ENCODE measurements at places on chromosomes 5 and 9. TPM values are rescaled to one million over a fixed set of nuclear protein-coding genes. Genes with fewer than 3 reads are reported as not detected.

DNA sequence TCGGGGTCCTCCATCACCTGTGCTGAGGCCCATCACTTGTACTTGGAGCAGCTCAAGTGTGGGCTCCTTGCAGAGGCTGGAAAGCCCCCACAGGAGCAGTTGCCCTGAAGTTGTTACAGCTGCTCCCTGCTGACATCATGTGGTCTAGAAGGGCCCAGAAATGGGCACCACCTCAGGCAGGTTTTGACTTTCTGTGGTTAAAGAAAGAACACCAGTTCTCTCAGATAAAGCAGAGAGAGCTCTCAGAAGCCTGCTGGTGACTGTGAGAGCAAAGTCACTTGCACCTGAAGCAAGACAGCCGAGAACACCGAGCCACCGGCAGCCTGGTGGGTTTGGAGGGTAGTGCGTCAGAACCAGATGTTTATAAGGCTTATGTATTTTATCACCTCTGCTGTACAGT lies 70.4 kb downstream of the MVB12B start:
- peaks cover 6% of the 10 kb centered on the region for H3K4me1 ChIP-seq
- H3K27ac ChIP-seq, result no peak overlapping the region
- no peak overlapping the region for H3K4me3 ChIP-seq

- no peak overlapping the region for H3K4me3 ChIP-seq
- peak overlapping the region; percentile 65 for H3K27ac ChIP-seq
- no peaks in the 10 kb centered on the region for H3K36me3 ChIP-seq
- peaks cover 8% of the 10 kb centered on the region for H3K4me1 ChIP-seq
Measured at GRCh38 chr9:78187763-78188484, 48.0 kb upstream of the CEP78 start.

DNA sequence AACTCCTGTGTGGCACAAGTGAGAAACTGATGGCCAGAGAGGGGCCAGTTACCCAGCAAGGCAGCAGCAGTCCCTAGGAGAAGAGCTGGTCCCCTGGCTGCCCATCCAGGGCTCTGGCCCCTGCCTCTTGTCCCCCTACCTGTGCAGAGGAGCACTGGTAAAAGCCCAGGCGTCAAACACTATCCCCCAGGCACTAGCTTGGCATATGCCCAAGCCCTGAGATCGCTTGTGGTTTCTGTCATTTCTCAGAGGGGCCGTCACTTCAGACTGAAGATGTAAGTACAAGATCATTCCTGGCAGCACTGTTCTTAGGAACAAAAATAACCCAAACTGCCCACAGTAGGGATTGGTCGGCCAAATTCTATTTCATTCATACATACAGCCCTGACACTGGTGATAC lies 53.9 kb downstream of the COL15A1 start:
- peaks cover 25% of the 10 kb centered on the region for H3K4me1 ChIP-seq
- H3K27ac ChIP-seq, result no peak overlapping the region
- H3K4me3 ChIP-seq, result no peak overlapping the region

Gene IL5
- 0.40 TPM for polyA plus RNA-seq

Gene LRRC70
- 7.9 TPM for polyA plus RNA-seq

DNA sequence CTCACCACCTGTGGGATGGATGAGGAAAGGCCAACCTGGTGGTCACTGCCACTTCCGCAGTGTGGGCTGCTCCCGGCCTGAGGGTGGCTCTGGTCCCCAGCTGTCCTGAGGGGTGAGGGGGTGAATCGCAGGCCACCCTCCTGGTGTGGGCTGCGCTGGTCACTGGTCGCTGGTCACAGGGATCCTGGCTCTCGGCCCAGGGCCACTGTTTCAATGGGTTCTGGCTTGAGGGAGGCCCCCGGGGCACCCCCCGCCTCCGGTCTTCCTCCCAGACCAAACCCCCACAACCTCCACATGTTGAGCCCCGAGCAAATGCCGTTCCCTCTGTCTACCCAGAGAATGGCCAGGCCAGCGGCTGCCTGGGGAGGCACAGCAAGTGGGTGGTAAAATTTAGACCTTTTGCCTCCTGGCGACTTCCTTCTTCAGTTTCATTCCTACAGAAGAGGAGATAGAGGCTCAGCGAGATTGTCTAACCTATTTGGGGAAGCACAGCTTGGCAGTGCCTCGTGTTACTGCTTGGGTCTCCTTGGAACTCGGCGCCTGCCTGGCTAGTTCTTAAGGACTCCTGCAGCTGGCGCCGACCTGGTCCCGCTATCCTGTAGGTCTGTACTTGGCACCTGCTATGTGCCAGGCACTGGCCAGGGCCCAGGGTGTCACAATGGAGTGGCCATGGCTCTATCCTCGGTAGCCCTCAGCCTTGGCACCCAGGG lies 48.2 kb downstream of the RXRA start:
- no peak for DNase-seq
- H3K4me3 ChIP-seq, result no peak overlapping the region
- no peaks in the 10 kb centered on the region for H3K27me3 ChIP-seq
- H3K27ac ChIP-seq, result peak overlapping the region; percentile 83
- H3K36me3 ChIP-seq, result no peaks in the 10 kb centered on the region

- no peak for DNase-seq
- no peak overlapping the region for H3K4me3 ChIP-seq
Measured at GRCh38 chr9:76900884-76901440, 5.0 kb downstream of the PRUNE2 start.

GRCh38 chr5:142262683-142263082 lies 62.1 kb downstream of the SPRY4 start:
- H3K4me1 ChIP-seq, result no peaks in the 10 kb centered on the region
- H3K27me3 ChIP-seq, result no peaks in the 10 kb centered on the region
- no peak for DNase-seq
- H3K4me3 ChIP-seq, result no peak overlapping the region
- H3K27ac ChIP-seq, result no peak overlapping the region
- H3K36me3 ChIP-seq, result no peaks in the 10 kb centered on the region

Gene ARSI
- 31.8 TPM for polyA plus RNA-seq

Gene OR13C5
- polyA plus RNA-seq, result 0.17 TPM

DNA sequence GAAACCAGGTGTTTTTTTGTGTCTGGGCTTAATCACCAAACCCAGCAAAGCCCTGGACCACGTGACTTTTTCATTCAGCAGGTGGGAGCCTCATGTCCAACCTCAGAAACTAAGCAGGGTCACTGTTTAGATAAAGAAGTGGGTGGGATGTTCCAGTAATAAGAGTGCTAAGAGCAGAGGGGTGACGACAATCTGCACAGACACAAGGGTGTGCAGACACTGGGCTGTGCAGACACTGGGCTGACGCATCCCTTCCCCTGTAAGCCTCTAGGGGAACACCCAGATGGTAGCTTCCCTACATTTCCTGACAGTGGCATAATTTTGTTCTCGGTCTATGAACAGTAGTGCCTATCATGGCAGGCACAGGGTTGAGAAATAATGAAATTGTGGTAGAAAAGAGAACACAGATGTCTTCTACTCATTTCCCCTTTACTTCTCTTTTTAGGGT lies 85.1 kb downstream of the SAXO1 start:
- H3K27ac ChIP-seq, result no peak overlapping the region
- H3K4me3 ChIP-seq, result no peak overlapping the region
- no peaks in the 10 kb centered on the region for H3K4me1 ChIP-seq

GRCh38 chr9:19493876-19494275 lies 85.1 kb downstream of the ACER2 start:
- no peaks in the 10 kb centered on the region for H3K27me3 ChIP-seq
- H3K4me1 ChIP-seq, result peaks cover 13% of the 10 kb centered on the region
- no peak for DNase-seq
- H3K27ac ChIP-seq, result no peak overlapping the region
- H3K4me3 ChIP-seq, result no peak overlapping the region

Gene IER5L
- 9.6 TPM for polyA plus RNA-seq

Gene SYK
- 19.2 TPM for polyA plus RNA-seq

- peaks cover 28% of the 10 kb centered on the region for H3K4me1 ChIP-seq
- no peaks in the 10 kb centered on the region for H3K36me3 ChIP-seq
- peak overlapping the region; percentile 93 for H3K27ac ChIP-seq
- H3K27me3 ChIP-seq, result no peaks in the 10 kb centered on the region
Measured at GRCh38 chr9:73155968-73156864, 4.6 kb downstream of the ANXA1 start.

DNA sequence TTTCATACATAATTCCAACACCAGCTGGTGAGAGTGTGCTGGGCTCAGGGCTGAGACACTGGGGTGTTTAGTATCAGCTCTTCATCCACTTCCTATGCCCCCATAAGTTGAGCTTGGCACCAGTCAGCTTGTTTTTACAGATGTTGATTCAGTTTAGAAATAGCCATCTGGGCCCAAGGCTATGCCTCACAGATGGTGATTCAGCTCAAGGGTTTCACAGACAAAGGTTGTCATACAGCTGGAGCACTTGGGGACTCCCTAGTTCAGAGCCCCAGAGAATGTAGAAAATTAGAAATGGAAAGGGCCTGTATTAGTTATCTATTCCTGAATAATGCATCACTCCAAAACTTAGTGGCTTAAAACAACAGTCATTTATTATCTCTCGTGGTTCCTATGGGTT lies 10.3 kb upstream of the CRHBP start:
- no peaks in the 10 kb centered on the region for H3K36me3 ChIP-seq
- H3K27ac ChIP-seq, result no peak overlapping the region
- H3K4me1 ChIP-seq, result no peaks in the 10 kb centered on the region
- no peak overlapping the region for H3K4me3 ChIP-seq
- H3K27me3 ChIP-seq, result no peaks in the 10 kb centered on the region
- DNase-seq, result no peak

DNA sequence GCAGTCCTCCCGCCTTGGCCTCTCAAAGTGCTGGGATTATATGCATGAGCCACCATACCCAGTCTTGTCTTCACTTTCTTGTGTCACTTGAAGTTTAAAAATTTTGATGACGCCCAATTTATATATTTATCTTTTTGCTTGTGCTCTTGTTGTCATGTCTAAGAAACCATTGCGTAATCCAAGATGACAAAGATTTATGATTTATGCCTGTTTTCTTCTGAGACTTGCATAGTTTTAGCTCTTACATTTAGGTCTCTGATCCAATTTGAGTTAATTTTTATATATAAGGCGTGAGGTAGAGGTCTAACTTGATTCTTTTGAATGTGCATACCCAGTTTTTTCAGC lies 18.6 kb downstream of the ANKHD1 start:
- no peaks in the 10 kb centered on the region for H3K27me3 ChIP-seq
- no peak overlapping the region for H3K27ac ChIP-seq
- H3K36me3 ChIP-seq, result peaks cover 4% of the 10 kb centered on the region
- no peak for DNase-seq
- H3K4me1 ChIP-seq, result peaks cover 14% of the 10 kb centered on the region
- H3K4me3 ChIP-seq, result no peak overlapping the region

Gene TMEM8B
- polyA plus RNA-seq, result 27.1 TPM

Gene RAB14
- 91.2 TPM for polyA plus RNA-seq

DNA sequence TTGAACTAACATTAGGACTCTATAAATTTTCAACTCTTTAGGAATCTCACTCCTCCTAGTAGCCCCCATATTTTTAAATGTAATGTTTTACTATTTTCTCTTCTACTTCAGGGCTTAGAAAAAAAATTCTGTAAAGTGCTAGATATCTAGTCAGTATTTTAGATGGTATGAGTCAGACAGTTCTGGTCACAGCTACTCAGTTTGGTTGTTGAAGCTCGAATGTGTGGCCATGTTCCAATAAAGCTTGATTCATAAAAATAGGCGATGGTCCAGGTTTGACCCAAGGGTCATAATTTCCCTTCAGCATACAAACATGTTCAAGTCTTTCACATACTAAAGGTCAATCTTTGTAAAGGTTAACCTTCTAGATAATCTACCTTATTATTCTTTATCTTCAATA lies 566.0 kb upstream of the CDH18 start:
- H3K36me3 ChIP-seq, result no peaks in the 10 kb centered on the region
- no peaks in the 10 kb centered on the region for H3K27me3 ChIP-seq
- H3K4me1 ChIP-seq, result no peaks in the 10 kb centered on the region
- no peak overlapping the region for H3K4me3 ChIP-seq

DNA sequence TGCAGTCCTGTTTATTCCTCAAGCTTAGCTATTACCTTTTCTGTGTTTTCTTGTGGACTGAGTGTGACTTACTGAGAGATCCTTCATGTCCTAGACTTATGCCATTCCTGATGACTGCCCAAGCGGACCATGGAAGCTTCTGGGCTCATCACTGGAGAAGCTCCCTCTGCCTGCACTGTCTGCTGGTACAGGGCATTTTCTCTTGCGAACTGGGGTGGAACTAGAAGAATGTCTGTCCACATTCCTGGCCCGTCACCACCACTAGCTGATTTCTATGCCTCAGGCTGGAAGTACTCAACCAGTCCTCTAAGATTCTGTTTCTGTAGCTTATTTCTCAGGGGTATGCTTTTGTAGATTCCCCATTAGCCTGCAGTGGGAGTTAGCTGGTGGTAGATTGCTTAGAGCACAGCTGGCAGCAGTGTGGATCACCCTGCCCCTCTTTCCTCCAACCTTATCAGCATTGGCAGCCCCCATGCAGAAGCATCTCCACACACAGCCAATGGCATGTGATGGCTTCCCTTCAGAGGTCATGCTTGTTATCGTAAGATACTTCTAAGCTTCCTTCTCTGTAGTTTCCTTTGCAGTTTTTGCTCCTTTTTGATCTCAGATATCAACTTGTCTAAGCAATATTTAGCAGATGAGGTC lies 12.4 kb downstream of the SLC36A1 start:
- no peak overlapping the region for H3K4me3 ChIP-seq
- H3K4me1 ChIP-seq, result no peaks in the 10 kb centered on the region
- DNase-seq, result no peak
- no peak overlapping the region for H3K27ac ChIP-seq
- H3K27me3 ChIP-seq, result no peaks in the 10 kb centered on the region

GRCh38 chr9:135409286-135410200 lies 70.0 kb upstream of the PPP1R26 start:
- no peak for DNase-seq
- H3K4me1 ChIP-seq, result no peaks in the 10 kb centered on the region
- no peaks in the 10 kb centered on the region for H3K36me3 ChIP-seq

GRCh38 chr9:7237473-7238246 lies 479.9 kb downstream of the KDM4C start:
- H3K4me3 ChIP-seq, result no peak overlapping the region
- H3K27ac ChIP-seq, result no peak overlapping the region
- no peaks in the 10 kb centered on the region for H3K4me1 ChIP-seq
- H3K27me3 ChIP-seq, result no peaks in the 10 kb centered on the region

DNA sequence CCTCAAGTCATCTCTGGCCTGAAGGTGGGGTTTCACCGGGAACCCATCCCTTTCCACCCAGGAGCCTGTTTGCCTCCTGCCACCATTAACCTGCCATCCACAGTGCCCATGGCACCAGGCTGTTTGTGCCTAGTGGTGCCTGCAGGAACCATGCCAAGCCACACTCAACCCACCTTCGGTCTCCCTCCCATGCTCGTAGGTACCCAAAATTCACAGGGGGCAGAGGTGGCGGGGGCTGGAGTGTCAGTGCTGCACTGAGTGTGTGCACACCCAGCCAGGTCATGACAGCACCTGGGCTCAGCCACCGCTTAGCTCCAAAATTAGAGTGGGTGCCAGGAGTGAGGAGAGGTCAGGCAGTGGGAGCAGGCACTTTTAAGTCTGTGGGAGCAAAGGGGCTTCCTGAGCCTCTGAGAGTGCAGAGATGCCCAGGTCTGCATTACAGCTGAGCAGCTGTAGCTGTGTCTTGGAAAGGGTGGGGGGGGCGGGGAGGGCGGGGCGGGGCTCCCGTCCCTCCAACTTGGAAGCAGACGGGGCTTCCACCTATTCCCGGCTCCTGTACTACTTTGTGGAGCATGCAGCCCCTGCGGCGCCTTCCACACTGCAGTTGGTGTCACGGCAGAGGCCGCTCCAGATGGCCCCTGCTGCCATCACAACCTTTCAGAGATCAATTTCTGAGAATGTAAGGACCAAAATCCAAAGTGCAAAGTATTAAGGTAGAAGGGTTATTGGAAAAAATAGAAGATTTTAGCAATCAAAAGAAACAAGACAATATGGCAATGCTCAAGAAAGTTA lies 2396.8 kb upstream of the C9orf72 start:
- H3K27ac ChIP-seq, result no peak overlapping the region
- H3K4me3 ChIP-seq, result no peak overlapping the region
- H3K27me3 ChIP-seq, result no peaks in the 10 kb centered on the region
- H3K4me1 ChIP-seq, result no peaks in the 10 kb centered on the region
- no peaks in the 10 kb centered on the region for H3K36me3 ChIP-seq

Gene PTGES
- polyA plus RNA-seq, result 6.7 TPM

Data from left lung (tissue), 14 donors.